Left ventricle myocardium superior (tissue), 1 donor: ENCODE measurements at places on chromosomes 1 and 21. TPM values are rescaled to one million over a fixed set of nuclear protein-coding genes. Genes with fewer than 3 reads are reported as not detected.

Gene LRRC41
- total RNA-seq = 37.6 TPM

Gene LCE1E
- not detected for total RNA-seq

Gene NCSTN
- total RNA-seq = 60.7 TPM

Gene BMP8B
- 0.40 TPM for total RNA-seq

Gene SH2D1B
- 0.40 TPM for total RNA-seq

Gene PNRC2
- 81.9 TPM for total RNA-seq

Gene ZNF695
- total RNA-seq = not detected
